AG08395 (cell line): ENCODE measurements at places on chromosomes 12 and 14.

DNA sequence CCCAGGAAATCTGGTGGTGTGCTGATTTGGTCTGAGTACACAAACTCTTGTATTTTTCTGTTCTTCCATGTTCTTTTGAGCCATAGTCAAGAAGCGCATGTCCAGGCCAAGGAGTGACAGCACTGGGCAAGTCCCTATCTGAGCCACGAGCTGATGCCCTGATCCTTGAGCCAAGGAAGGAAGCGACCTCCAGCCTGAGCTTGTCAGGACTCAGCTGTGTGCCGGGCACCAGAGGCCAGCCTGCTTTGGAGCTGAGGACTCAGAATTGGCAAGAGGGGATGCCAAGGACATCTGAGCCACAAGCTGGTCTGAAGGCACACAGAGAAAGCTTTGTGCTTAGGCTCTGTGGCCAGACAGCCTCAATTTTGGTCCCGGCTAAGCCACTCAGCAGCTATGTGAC is 52.6 kb downstream of the GALNT16 start:
- DNase-seq, result no peak

GRCh38 chr14:24881116-24881893 is 168.6 kb downstream of the STXBP6 start:
- DNase-seq, result no peak

- DNase-seq, result no peak
These were observed 111.1 kb downstream of the KITLG start for GRCh38 chr12:88469154-88469553.

- peak; percentile 17 for DNase-seq
These were observed 1.9 kb downstream of the TOGARAM1 start for GRCh38 chr14:44963775-44964380.

GRCh38 chr12:45890276-45890675 is 100.1 kb downstream of the SCAF11 start:
- no peak for DNase-seq

DNA sequence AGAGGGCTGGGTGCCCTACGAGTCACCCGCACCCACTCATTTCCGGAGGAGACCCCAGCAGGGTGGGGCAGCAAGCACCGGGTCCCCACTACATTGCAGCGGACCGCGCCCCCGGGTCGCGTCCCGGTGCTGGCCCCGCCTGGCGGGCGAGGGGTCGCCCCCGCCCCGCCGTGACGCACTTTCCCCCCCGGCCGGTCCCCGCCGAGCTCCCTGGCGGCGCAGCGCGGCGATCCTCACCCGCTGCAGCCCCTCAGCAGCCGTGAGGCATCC is 106.1 kb downstream of the PRICKLE1 start:
- DNase-seq, result no peak
